ENCODE measurements at places on chromosomes 13 and 19.
A peak's percentile ranks its signal among the peaks of the same experiment; 100 is the strongest.

GRCh38 chr13:107342747-107343146 is 774.8 kb upstream of the ARGLU1 start:
- DNase-seq = no peak

DNA sequence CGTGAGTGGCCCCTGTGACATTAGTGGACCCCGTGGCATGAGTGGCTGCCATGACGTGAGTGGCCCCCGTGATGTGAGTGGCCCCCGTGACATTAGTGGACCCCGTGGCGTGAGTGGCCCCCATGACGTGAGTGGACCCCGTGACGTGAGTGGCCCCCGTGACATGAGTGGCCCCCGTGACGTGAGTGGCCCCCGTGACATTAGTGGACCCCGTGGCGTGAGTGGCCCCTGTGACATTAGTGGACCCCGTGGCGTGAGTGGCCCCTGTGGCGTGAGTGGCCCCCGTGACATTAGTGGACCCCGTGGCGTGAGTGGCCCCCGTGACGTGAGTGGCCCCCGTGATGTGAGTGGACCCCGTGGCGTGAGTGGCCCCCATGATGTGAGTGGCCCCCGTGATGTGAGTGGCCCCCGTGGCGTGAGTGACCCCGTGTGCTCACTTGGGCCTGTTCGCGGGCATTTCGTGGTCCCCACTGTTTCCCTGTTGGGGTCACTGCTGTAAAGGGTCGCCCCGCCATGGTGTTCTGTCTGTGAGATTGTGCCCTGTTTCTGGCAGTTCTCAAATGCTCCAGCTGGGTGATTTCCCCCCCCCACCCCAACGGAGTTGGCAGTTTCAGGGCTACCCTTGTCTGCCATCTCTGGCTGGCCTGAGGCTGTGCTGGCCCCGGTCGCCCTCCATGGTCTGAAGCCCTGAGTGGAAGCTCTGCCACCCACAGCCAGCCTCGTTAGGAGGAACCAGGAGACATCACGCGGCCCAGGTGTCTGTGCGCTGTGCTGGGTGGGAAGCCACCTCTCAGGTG is 64.2 kb downstream of the MCF2L start:
- DNase-seq = no peak

DNA sequence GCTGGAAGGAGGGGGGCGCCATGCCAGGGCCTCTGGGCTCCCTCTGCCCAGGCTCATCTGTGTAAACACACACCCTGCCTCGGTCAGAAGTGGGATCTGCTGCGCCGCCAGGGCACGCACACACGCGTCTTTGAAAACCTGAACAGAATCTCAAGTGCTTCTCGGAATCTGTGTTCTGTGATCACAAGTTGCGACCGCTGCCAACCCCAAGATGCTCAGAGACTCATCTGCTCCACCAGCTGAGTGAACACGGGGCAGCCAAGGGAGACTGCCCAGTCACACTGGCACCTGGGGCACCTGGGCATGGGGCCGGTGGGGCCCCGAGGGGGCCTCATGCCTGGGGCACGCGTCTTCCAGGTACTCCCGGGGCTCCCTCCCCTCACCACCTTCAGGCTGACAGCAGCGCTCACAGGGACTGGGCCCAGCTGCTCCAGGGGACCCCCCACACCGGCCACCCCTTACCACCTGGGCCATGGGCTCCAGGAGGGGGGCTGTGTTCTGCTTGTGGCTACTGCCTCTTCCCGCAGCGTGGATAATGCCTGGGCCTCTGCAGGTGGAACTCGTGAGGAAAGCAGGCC is 59.0 kb downstream of the KLF2 start:
- DNase-seq = no peak

- no peak for DNase-seq
Observed at GRCh38 chr13:104140552-104140951, 1074.3 kb upstream of the SLC10A2 start.

DNA sequence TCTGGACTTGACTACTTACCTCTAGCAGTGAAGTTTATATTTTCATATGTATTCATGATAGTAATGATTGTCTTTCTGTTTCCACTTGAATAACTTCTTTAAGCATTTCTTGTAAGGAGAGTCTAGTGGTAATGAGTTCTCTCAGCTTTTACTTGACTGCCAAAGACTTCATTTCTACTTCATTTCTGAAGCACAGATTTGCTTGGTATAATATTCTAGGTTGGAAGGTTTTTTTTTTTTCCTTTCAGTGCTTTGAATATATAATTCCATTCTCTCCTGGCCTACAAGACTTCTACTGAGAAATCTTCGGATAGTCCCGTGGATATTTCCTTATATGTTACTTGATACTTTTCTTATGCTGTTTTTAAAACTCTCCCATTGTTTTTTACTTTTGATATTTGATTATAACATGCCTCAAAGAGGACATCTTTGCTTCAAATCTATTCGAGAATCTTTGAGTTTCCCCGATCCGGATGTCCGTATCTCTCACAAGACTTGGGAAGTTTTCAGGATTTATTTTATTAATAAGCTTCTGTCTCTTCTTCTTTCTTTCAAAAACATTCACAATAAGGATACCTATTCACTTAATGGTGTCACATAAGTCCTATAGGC is 1560.0 kb downstream of the PCDH9 start:
- DNase-seq = no peak

DNA sequence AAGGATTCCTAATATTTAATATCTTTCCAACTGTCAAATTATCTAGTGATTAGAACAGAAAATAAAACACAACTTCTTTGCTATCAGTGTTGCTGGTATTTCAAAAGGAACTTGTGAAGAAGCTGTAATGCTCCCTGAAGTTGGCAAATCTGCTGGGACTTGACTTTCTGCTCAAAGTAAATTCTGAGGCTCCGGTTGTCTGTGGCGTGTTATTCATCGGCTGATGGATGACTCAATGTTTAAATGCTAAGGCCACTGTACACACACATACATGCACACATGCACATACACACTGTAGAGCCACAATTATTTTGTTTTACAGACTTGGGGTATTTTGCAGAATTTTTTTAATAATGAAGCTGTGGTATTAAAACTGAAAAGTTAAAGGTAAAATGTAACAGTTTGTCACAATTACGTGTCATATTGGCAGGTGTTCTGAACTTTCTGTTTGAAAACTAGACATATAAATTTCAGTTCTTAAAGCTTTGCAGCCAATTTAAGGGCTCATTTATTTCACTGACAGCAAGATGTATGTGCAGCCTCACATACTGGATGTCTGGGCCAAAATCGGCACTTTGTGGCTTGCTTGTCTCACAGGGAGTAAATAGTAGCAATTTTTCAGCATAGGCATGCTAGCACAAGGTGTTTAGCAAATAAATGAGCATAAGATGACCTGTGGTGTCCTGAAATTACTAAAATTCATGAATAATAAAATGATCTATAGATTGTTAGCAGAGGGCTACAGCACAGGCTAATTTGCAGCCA is 1691.7 kb upstream of the PCDH20 start:
- no peak for DNase-seq

DNA sequence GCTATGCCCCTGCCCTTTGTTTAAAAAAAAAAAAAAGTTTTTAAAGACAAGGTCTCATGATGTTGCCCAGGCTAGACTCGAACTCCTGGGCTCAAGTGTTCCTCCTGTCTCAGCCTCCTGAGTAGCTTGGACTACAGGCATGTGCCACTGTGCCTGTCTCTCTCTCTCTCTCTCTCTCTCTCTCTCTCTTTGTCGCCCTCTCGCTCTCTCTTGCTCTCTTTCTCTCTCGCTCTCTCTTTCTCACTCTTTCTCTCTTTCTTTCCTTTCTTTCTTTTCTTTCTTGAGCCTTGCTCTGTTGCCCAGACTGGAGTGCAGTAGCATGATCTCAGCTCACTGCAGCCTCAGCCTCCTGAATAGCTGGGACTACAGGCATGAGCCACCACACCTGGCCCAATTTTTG is 7.5 kb downstream of the COX6B1 start:
- no peak for DNase-seq

DNA sequence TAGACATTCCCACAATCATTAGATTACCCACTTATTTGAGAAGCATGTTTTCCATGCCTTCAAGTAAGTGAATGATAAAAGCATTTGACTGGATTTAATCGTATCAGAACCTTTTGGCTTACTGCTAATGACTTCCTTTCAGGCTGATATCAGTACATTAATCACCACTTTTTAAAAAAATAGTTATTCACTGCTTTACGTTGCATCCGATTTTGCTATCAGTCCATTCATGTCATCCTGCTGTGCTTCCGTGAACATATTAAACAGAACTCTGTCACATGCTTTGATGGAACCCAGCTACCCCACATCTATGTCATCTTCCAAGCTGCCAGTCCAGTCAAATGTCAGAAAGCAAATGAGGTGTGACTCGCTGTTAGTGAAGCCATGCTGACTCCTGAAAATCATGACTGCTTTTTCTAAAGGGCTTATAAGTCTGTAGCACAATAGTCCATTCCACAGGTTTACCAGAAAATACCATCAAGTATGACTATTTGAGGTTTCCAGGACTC is 440.9 kb downstream of the IRS2 start:
- no peak for DNase-seq

DNA sequence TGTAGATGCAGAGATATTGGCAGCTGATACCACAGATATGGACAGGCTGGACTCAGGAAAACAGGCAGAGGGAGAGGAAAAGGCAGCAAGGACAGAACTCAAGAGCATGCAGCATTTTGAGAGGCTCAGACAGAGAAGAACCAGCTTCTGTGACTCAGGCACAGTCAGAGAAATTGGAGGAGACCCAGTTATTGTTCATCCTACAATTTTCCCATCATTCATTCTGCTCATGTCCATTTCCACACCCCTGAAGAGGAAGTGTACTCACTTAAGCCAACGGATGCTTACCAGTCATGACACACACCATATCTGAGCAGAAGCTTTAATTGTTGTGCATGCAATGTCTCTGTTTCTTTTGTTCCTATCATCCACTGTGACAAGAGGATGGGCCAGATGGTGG is 359.8 kb upstream of the HTR2A start:
- DNase-seq = no peak

DNA sequence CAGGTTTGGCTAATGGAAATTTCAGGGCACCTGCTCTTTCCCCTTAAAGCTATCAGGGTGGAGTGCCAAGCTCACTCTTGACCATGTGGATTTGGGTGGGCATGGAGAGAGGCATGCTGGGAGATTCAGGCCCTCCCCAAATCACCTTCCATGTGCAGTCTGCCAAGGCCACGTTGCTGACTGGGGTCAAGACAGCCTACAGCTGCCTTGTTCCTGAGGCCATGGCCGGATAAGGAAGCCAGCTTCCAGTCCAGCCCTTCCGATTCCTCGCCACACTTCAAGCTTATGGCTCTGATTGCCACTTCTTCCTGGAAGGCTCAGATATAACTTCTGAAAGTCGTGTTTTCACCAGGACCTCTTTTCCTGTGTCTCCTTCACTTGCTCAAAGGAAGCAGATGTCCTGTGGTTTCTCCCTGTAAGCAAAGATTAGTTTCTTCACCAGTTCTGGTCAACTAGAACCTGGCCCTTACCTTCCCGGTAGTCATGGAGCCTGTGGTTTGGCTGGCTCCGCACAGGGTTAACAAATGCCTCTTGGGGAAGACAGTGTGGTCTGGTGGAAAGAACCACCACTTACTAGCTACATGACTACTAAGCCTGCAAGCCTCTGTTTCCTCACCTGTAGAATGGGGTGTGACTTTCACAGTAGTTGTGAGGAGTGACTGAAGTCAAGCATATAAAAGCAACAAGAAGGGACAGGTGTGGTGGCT is 16.1 kb upstream of the TPT1 start:
- no peak for DNase-seq

GRCh38 chr19:38978326-38978689 is 2.8 kb upstream of the FBXO17 start:
- no peak for DNase-seq

- no peak for DNase-seq
Observed at GRCh38 chr13:29379281-29379680, 216.2 kb downstream of the SLC7A1 start.

GRCh38 chr13:90055121-90055520 is 1292.4 kb upstream of the MIR17HG start:
- no peak for DNase-seq

DNA sequence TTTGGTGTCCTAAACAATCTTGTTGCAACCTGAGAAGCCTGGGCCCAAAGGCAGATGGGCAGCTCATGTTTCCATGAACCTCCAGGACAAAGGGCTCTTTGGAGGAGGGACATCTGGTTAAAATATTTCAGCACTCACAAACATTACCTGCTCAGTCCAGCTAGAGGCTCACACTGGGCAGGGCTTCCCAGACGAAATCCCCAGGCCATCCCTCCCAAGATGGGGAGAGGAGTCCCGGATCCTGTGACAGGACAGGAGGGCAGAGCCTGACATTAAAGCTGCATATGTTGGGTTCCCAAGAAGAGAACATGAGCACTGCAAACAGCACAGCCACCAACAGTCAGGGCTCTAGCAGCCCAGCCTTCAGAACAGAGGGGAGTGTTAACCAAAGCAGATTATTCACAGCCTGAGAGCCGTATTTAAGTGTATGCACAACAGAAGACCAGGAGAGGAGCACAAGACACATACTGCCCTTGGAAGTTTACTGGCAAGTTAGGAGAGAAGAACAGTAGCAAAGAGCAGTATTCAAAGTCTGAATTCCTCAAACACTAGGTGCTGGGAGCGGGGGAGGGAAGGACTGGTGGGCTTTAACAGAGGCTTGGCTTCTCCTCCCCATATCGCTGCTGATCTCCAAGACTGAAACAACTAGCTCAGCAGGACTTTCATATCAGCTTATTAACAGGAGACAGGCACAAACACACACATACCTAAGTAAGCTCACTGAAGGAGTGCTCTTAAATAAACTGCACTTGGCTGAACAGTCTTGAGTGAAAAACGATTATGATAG is 12.3 kb downstream of the ATP7B start:
- DNase-seq = no peak

DNA sequence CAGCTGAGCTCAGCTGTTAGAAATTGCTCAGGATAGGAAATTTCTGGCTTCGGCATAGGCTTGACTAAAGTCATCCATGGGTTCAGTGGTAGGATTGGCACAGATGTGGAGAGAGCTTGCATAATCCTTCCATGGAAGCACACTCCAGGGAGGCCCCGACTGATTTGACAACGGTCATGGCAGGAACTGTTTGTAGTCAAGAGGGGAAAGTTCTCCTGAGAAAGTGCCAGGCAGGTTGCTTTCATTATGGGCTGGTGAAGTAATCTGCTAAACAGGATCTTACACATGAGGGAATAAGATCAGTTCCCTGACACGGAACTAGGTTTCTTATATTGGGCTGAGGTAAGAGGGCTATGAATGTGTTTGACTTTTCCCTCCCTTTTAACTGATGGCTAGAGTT is 120.1 kb downstream of the RGCC start:
- DNase-seq = no peak

- peak; percentile 41 for DNase-seq
Observed at GRCh38 chr13:34161931-34162543, 344.1 kb downstream of the RFC3 start.

- peak; percentile 39 for DNase-seq
Observed at GRCh38 chr13:59542303-59542702, 621.4 kb downstream of the DIAPH3 start.

DNA sequence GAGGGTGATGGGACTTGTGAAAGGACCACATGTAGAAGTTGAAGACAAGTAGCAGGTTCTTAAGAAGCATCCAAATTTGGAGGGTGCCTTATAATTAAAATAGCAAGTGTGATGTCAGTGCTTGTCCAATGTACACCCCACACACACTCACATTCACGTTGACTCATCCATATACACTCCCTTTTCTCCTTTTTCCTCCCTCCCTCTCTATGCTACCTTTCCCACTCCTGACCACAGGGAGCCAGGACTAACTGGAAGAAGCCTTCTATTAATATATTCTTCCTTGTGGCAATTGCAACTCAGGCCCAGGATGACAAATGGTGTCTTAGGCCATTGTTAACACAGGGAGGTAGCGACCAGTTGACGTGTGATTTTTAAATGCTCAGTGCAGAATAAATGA is 16.3 kb upstream of the GPR183 start:
- no peak for DNase-seq

- no peak for DNase-seq
Observed at GRCh38 chr19:46602392-46603194, 1.5 kb downstream of the CALM3 start.

- DNase-seq = no peak
Observed at GRCh38 chr13:51619614-51620013, 35.4 kb downstream of the WDFY2 start.
